ENCODE measurements at places on chromosomes 7 and 10.

GRCh38 chr10:119029613-119030420 lies at the start of gene NANOS1:
Gene NANOS1 (plus strand): TSS chr10:119029714. CDS start chr10:119029802, 88 bp downstream.
- no peak for DNase-seq

DNA sequence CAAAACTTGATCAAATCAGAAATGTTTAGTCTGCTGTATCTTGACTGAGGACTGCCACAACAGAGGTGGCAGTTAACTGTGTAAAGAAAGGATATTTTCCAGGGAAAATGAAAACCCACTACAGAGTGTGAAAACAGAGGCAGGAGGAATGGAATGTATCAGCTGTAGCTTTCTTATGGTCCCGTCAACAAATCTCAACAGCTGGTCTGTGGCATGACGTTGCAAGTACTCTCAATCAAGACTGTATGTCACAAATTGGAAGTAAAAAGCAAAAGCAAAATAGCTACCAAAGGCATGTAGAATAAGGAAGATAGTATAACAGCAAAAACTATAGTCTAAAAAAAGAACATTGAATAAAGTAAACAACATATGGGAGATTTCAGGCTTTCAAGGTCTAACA lies 123.5 kb downstream of the KMT2C start:
- DNase-seq = no peak

DNA sequence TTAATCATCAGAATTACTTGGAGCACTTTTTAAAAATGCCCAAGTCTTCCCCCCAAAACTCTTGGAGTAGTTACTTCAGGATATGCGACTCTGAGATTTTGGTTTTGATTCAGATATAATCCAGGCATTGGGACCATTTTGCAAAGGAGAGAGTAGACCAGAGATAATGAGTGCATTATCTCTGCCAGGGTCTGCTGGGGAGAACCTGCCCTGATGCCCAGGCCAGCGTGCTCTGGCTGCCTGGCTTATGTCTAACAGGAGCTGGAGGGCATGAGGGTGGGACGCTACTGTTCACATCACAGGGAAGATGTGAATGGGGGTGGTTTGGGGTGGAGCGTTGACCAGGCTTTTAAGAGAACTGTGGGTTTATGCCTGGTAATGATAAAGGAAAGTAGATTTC lies 336.2 kb downstream of the DPP6 start:
- DNase-seq = no peak

DNA sequence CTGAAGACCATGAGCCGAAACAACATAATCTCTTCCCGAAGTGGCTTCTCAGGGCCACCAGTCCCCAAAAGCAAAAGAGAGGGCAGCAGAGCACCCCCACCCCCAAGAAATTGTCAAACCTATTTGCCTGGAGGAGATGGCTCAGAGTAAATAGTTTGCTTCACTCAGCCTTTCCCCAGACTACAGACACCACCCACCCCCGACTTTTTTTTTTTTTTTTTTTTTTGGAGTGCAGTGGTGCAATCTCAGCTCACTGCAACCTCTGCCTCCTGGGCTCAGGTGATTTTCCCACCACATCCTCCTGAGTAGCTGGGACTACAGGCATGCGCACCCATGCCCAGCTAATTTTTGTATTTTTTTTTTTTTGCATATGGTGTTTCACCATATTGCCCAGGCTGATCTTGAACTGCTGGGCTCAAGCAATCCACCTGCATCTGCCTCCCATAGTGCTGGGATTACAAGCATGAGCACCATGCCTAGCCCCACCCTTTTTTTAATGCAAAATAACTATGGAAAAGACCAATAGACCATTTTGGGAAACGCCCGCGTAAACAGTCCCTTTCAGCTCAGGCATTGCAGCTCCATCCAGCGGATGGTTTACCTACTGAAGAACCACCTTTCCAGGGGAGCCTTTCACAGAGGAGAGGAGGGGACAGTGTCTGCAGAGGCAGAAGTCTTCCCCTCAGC lies 9.7 kb downstream of the ZMIZ1 start:
- no peak for DNase-seq

GRCh38 chr10:132624847-132625471 lies 87.4 kb downstream of the INPP5A start:
- DNase-seq = no peak

- no peak for DNase-seq
Observed at GRCh38 chr10:5540080-5540479, 15.3 kb downstream of the CALML3 start.

DNA sequence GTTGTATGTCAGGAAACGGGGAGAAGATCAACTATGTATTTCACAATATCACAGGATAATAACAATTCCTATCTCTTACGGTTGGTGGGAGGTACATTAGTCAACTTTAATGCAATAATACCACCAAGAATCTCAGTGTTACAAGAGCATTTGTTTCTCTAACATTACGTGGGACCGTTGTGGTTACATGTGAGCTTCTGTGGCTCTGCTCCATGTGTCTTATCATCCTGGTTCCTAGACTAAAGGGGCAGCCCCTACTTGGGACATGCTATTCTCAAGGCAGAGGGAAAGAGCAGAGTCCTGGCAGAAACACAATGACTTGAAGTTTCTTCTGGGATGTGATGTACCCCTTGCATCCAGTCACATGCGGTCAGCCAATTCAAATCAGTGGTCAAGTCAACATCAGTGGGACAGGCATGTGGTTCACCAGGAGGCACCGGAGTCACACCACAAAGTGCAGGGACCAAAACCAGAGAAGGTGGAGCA lies 2.5 kb upstream of the ZNF22 start:
- DNase-seq = no peak

- DNase-seq = no peak
Observed at GRCh38 chr10:71706216-71707121, 13.1 kb downstream of the C10orf105 start.

DNA sequence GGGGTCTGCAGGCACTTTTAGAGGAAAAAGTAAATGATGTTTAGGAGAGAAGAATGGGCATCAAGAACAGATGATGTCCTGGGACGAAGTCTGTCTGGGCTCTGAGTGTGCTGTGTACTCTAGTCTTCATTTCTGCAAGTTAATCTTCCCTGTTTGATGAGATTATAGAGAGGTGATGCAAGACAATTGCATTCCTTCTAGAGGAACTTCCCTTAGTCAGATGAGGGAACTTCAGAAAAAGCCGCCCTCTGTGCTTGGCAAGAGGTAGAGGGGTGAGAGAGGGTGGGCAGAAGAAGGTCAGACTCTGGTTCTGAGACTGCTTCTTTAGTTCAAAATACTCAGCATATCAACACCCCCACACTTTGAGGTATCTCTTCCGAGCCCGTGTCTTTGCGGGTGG lies 797.9 kb downstream of the LRMDA start:
- DNase-seq = no peak

- no peak for DNase-seq
Observed at GRCh38 chr10:97633921-97634320, 621 bp upstream of the MORN4 start.

- no peak for DNase-seq
Observed at GRCh38 chr10:126243306-126243705, 145.0 kb downstream of the ADAM12 start.

- peak; percentile 73 for DNase-seq
Observed at GRCh38 chr7:80387634-80388193, 124.2 kb downstream of the GNAT3 start.

DNA sequence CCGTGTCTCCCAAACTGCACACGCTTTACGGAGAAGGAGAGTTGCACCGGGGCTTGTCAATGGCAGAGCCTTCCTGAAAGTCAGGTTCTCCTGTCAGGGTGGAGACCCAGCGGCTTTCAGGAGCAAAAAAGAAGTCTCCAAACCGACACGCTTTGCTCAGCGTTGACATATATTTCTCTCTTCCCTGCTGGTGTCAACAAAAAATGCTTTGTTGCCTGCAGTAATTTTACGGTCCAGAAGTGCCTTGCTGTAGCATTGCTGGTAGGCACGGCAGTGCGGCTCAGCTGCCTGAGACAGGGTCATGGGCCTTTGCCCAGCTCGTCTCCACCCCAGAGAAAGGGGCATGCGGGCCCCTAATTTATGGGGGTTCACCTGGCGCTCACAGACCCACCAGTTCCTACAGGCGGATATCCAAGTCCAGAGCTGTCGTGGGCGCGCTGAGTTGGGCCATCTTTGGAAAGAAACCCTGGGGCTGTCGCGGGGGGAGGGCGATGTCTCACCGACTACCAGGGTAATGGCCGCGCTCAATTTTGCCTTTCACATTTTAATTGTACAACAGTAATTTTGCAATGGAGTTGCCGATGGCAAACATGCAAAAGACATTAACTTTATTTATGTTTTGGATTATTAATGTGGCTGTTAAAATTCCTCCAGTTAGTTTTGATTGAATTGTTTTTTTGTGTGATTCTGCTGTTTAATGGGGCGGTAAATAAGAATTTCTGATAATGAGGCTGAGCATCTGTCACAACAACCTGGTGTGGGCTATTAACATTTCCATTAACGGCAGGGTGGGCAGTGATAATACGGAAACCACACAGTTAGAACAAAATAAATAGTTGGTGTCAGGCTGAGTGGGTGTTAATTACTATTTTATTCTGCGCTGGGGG lies 478.2 kb upstream of the FOXK1 start:
- no peak for DNase-seq

DNA sequence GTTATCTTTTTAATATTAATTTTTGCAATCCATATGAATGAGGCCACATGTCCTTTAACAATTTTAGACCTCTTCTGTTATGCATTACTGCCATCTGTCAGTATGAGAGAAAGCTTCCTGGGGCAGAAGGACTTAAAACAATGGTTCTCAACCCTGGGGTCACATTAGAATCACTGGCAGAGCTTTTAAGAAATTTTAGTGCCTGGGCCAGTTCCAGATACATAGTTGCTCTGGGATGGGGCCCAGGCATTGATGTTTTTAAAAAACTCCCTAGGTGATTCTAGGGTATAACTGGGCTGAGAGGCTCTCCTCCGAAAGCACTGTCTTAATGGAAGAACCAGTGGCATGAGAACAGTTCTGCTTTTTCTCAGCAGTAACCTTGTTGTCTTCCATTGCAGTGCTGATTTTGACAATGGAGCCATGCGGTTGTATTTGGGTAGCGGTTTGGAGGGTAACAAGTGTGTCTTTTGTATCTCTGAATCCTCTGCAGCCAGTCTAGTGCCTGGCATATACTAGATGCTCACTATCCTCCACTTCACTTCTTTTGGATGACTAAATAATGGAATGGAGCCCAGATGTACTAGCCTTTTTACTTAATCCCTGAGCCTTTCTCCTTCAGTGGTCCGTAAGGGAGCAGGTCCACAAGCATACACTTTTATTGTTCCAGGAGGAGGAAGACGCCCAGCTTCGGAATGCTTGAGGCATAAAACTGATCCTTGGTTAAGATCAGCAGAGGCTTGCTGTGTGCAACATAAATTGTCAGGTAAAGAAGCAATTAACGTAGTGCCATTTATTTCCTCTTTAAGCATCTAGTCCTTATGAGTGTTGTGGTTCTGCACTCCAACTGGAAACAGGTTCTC lies 227.1 kb downstream of the AUTS2 start:
- DNase-seq = peak; percentile 18

DNA sequence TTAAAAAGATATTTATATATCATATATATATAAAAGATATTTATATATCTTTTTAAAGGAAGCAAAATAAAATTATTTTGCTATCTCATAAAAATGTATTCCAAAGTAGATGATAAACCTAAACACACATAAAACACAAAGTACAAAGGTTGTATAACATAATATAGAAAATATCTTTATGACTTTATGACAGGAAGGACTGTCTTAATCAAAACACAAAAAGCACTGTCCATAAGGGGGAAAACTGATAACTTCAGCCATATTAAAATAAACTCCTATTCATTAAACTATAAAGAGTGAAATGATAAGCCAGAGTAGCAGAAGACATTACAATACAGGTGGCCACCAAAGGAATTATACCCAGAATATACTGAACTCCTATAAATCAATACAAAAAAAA lies 34.8 kb downstream of the KDM7A start:
- DNase-seq = no peak

DNA sequence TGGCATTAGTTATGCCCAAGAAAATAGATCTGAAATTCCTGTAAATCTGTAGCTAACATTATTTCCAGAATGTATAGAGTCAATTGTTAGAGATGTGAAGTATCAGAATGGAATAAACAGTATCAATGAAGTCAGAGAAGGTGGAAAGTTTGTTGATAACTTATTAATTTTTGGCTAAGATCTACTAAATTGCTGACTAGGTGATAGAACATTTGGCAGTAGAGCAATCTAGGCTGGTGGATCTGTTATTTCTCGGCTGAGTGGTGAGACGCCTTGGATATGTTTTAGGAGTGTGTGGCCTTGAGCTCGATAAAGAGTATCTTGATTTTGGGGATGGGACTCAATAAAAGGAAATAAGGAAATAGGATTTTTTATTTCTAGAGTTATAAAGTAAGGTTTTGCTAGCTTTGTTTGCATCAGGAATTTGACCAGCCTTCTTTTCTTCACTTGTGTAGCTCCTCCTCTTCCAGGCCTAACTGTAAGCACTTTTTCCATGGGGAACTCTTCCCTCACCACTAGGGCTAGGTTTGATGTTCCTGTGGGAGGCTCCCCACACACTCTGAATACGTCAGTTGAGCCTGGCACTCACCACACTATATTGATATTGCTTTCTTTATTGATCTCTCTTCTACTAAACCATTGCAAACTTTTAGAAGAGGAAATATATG lies 86.8 kb upstream of the CSTF2T start:
- DNase-seq = no peak

DNA sequence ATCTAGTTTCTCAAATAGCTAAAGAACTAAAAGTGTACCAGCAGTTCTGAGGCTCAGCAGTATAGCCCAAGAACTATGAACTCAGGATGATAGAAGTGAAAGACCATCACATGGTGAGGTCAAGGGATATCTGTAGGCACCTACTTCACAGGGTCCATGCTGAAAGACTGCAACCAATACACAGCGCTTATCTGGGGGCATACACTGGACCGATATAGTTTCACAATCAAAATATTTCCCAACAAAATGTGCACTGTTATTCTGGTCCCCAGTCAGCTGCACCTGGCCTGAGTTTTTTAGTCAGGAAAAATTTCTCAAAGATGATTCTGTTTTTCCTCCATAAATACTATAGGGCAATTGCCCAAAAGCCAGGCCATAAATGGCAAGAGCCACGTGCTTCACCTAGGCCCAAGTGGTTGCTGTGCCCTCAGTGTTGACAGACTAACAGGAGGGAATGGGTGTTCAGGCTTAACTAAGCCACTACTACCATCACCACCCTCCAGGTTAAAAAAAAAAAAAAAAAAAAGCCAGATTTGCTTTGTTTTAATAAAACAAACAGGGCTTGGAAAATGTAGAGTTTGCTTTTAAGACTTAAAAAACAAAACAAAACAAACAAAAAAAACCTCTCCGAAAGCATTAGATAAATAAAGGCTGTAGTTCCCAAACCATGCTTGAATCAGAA lies 58.5 kb downstream of the OGDH start:
- no peak for DNase-seq

GRCh38 chr10:46556515-46557318 lies at the start of gene GPRIN2:
Gene GPRIN2 (minus strand): TSS chr10:46556658. CDS start chr10:46550736, 5,922 bp downstream.
- no peak for DNase-seq

GRCh38 chr10:68284062-68285001 lies 47.5 kb upstream of the HNRNPH3 start:
- no peak for DNase-seq

Measured in NCI-H2081 treated with DMSO at 0.1 percent for 48 hours (cell line).